ENCODE measurements at places on chromosomes 7 and 10. TPM values are rescaled to one million over a fixed set of nuclear protein-coding genes. Genes with fewer than 3 reads are reported as not detected.

The OR13A1 gene
- total RNA-seq = not detected

The KCNIP2 gene
- total RNA-seq = 3.4 TPM

The CALML5 gene
- not detected for total RNA-seq

The ZNF425 gene
- total RNA-seq = 1.1 TPM

The OR6B1 gene
- total RNA-seq = not detected

The RAPGEF5 gene
- 0.17 TPM for total RNA-seq

The ARL4A gene
- total RNA-seq = 11.4 TPM

The NEUROD6 gene
- not detected for total RNA-seq

The SPDYE2 gene
- total RNA-seq = not detected

The MMP21 gene
- total RNA-seq = 0.24 TPM

The NPY4R2 gene
- not detected for total RNA-seq

The THSD7A gene
- not detected for total RNA-seq

The PARD3 gene
- total RNA-seq = 0.93 TPM

The MKX gene
- 0.17 TPM for total RNA-seq

The GTF2IRD1 gene
- 0.80 TPM for total RNA-seq

The FIS1 gene
- total RNA-seq = 114 TPM

The ANKRD26 gene
- 5.7 TPM for total RNA-seq

The UPK3BL2 gene
- total RNA-seq = 29.3 TPM

The GPR15LG gene
- not detected for total RNA-seq

The KLF14 gene
- total RNA-seq = not detected

The PODXL gene
- 1.1 TPM for total RNA-seq

The ZNF212 gene
- total RNA-seq = 14.6 TPM

The IL2RA gene
- total RNA-seq = 464 TPM

The CHAT gene
- not detected for total RNA-seq

The PAOX gene
- total RNA-seq = 6.2 TPM

The CLDN4 gene
- total RNA-seq = not detected

The SLC26A5 gene
- not detected for total RNA-seq

The XPNPEP1 gene
- 74.8 TPM for total RNA-seq

The HMX3 gene
- not detected for total RNA-seq

The SCART1 gene
- total RNA-seq = 1.6 TPM

The SEMA3E gene
- total RNA-seq = not detected

The ADAM22 gene
- total RNA-seq = 1.2 TPM

The AEBP1 gene
- 6.1 TPM for total RNA-seq

The PLCE1 gene
- total RNA-seq = 0.05 TPM

The WIPF3 gene
- total RNA-seq = not detected

The HYAL4 gene
- total RNA-seq = not detected

The DUSP5 gene
- total RNA-seq = 132 TPM

The HOGA1 gene
- total RNA-seq = not detected

The TSPAN33 gene
- total RNA-seq = 4.9 TPM

The LRRN3 gene
- total RNA-seq = 127 TPM

The MEPCE gene
- 42.3 TPM for total RNA-seq

The CNNM1 gene
- 0.29 TPM for total RNA-seq

The EMX2 gene
- not detected for total RNA-seq

The MYO1G gene
- total RNA-seq = 398 TPM

The TLL2 gene
- 0.10 TPM for total RNA-seq

The FAM20C gene
- 0.10 TPM for total RNA-seq

The PDK4 gene
- not detected for total RNA-seq

Measured in T-helper 1 cell treated with Interleukin-12 subunit alpha and Interleukin-12 subunit beta and Interleukin-4 antibody, amounts not matched to agents 30 ng/mL and 1 ng/mL, for 36 hours (primary cell).